ENCODE measurements at places on chromosomes 3 and 15.
A peak's percentile ranks its signal among the peaks of the same experiment; 100 is the strongest.

DNA sequence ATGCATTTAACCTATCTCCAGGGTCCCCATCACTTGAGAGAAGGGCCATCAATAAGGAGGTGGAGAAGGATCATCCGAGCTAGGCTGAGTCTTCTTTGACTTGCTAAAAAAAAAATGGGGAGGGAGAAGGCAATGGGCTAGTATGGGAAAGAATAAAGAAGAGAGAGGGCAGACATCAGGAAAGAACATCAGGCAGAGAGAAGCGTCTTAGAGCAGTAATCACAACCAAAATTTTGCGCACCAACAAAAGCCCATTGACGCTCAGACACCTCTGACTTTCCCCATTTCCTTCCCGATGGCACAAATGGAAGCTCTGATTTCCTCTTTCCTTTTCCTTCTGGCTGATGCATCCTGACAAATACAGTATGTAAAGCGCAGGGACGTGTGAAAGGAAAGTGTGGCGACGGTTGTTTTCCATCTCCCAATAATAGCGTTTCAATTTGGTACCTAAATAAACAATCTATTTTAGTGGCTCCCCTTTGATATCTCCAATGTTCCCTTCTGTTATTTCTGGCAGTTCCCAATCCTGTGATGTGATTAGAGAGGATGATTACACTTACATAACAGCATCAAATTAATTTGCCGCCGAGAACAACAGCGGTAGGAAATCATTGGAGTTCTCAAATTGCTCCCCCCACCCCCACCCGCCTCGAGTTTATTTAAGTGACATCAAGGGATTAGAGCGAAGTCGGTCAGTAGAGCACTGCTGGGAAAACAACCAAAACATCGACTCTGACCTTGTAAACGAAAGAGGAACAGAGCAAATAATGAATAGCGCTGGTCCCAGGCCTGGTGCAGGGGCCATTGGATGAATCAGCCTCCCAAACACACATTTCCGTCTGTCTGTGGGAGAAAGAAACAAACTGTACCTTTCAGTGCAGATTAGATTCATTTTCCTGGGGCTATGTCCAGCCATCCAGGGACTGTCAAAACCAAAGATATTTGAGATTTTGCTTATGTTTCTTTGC, 273.3 kb upstream of the ICE2 start:
- DNase-seq = no peak

DNA sequence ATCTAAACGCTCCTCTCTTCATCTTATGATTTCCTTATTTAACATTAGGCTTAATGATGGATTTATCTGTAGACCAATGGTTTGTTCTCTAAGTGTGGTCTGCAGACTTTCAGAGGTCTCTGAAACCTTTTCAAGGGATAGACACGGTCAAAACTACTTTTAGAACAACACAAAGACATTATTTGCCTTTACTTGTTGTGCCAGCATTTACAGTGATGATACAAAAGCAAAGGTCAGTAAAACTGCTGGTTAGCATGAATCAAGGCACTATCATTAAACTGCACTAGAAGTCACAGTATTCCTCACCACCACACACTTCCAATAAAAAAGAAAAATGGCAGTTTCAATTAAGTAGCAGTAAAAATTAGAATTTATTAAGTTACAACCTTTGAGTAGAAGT, 24.4 kb upstream of the IGDCC4 start:
- no peak for DNase-seq

GRCh38 chr3:126051741-126052140, 32.2 kb downstream of the SLC41A3 start:
- no peak for DNase-seq

- DNase-seq = no peak
These were observed 329.4 kb upstream of the TBC1D5 start for GRCh38 chr3:18071833-18072232.

GRCh38 chr3:122538956-122539490, 24.3 kb upstream of the KPNA1 start:
- DNase-seq = no peak

GRCh38 chr15:62187425-62187824, 22.3 kb upstream of the C2CD4B start:
- DNase-seq = no peak

DNA sequence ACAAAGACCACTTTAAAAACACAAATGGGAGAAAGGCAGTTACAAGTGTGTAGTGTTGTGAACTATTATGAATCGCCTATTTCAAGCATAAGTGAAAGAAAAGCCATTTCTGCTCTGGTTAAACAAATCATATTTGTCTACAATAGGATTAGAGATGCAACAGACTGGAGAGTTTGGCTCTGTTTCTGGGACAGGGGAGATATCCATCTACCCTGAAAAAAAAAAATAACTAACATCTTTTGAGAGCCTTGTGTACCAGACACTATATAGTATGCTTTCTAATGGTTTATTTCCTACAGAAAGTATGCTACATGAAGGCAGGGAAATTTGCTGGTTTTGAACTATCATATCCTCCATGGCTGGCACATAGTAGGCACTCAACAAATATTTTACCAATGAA, 106.7 kb upstream of the FHIT start:
- no peak for DNase-seq

GRCh38 chr3:14177580-14178246, 688 bp downstream of the XPC start:
- DNase-seq = no peak

DNA sequence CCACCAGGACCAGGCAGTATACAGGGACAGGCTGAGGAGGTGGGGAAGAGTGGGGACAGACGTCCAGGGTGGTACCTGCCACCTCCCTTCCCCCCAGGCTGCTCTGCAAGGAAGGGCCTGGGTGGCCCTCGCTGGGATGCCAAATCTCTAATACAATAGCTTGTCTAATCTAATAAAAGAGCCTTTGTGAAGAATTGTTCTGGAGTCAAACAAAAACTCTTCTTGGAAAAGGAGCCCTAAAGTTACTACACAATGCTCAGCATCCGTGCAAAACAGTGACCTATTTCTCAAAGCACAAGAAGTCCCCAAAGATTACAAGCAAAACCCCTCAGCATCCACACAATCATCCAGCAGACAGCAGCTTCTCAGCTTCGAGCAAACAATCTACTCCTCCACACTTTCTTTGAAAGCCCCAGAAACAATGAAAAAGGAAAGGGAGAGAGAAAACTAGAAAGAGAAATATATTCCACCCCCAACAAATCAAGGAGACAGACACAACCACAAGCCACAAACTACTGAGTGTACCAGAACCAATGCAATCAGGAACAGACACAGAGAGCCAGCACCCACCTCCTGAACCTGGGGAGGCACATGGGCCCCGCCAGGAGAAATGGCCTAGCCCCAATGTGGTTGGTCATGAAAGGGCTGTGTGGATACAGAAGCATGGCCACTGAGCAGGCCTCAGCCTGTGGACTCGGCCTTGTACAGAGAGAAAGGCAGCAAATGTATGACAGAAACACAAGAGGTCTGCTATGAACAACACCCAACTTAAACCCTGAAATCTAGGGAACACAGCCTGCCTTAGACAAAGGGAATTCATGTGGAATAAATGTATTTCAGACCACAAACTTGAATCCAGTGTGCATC, 177.1 kb upstream of the CHRNA7 start:
- DNase-seq = no peak

DNA sequence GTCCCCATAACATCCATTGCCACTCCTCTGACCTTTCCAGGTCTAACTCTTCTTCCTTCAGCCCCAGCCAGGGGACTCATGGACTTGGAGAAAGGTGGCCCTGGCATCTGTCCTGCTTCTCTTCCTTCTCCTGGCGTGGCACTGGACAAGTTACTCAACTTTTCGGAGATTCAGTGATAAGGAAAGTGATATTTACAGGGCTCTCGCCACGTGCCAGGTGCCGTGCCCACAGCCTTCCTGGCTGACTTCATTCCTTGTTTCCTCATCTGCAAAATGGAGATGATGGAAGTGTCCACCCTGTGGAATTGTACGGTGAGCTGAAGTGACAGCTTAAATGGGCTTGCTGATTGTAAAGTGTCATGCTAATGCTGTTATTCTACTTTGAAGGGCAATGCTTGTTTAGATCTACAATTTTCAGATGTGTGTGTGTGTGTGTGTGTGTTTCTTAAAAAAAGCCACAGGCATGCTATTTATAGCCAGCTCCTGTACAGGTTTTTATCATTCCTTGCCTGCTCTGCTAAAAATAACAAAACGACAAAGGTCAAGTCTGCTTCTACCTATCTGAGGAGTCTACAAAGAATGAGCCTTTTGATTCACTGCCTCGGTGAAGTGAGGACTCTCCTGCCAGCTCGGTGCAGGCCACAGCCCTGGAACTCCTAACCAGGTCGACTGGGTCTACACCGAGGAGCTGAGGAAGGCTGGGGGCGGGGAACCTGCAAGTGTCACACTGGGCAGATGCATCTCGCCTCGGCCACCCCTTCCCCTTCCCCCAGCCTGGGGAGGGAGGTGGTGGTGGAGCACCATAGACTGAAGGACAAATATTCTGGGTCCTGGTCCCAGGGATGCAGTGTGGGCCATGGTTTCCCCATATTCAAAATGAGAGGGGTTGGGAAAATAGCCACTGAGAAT, 11.4 kb upstream of the ATP2B2 start:
- DNase-seq = no peak

GRCh38 chr3:133828576-133829309, 23.1 kb downstream of the SRPRB start:
- no peak for DNase-seq

GRCh38 chr15:47570451-47570850, 146.9 kb upstream of the SEMA6D start:
- DNase-seq = no peak

DNA sequence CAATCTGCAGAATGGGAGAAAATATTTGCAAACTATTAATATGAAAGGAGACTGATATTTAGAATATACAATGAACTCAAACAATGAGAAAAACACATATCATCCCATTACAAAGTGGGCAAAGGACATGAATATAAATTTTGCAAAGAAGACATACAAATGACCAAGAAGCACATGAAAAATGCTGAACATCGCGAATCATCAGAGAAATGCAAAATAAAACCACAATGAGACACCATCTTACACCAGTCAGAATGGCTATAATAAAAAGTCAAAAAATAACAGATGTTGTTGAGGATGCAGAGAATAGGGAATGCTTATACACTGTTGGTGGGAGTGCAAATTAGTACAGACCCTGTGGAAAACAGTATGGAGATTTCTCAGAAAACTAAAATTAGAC, 83.6 kb downstream of the RAP2B start:
- DNase-seq = no peak

GRCh38 chr3:14411988-14412387, 9.6 kb downstream of the SLC6A6 start:
- DNase-seq = no peak

- DNase-seq = peak; percentile 84
These were observed 108.1 kb downstream of the KLF13 start for GRCh38 chr15:31434588-31435260.

- DNase-seq = no peak
These were observed 921 bp downstream of the FBXL2 start for GRCh38 chr3:33278163-33278562.

DNA sequence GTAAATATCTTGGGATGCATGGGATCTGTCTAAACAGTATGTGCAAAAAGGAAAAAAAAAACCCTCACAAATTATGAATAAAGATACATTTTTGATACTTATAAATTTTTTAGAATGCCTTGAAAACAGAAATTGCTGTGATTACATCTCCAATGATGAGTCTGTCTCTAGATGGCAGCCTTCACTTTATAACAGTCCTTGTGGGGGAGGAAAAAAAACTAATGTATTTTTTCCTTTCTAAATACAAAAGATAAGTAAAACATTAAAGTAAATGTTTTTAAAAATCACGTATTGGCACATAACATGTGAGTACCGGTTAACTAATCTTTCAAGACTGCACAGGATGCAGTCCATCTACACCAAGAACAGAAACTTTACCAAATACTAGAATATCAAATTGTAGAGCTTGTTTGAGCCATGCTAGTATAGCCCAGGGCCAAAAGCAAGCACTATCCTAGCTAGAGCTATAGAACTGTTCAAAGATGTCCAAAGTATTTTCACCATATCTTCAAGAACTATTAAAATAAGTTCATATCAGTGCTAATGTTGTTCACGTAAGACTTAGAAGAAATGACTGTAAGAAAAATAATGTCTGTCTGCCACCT, 206.4 kb downstream of the STAG1 start:
- no peak for DNase-seq

- DNase-seq = no peak
These were observed 626.5 kb upstream of the TBL1XR1 start for GRCh38 chr3:177823701-177824189.

GRCh38 chr3:59440285-59441028, 390.6 kb upstream of the CFAP20DC start:
- no peak for DNase-seq

- DNase-seq = peak; percentile 85
These were observed 1.1 kb downstream of the TKT start for GRCh38 chr3:53254509-53255422.

DNA sequence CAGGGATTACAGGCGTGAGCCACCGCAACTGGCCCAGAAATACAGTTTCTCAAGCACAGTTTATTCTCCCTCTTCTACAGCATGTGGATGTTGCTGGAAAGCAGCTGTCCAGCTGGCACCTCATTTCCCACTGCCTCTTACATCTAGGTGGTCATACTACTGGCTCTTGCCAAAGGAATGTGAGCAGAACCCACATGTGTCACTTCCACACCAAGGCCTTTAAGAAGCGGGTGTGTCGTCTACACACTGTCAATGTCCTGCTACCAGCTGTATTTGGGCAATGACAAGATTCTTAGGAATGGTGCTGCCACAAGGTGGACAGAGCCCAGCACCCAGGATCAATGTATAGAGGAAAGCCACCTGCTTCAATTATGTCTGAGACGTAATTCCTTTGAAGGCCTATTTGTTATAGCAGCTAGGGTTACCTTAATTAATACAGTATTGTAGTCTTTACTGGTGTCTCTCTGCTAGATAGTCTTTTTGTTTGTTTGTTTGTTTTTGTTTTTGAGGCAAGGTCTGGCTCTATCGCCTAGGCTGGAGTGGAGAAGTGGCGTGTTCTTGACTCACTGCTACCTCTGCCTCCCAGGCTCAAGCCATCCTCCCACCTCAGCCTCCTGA, 15.1 kb upstream of the RAB7A start:
- DNase-seq = no peak

DNA sequence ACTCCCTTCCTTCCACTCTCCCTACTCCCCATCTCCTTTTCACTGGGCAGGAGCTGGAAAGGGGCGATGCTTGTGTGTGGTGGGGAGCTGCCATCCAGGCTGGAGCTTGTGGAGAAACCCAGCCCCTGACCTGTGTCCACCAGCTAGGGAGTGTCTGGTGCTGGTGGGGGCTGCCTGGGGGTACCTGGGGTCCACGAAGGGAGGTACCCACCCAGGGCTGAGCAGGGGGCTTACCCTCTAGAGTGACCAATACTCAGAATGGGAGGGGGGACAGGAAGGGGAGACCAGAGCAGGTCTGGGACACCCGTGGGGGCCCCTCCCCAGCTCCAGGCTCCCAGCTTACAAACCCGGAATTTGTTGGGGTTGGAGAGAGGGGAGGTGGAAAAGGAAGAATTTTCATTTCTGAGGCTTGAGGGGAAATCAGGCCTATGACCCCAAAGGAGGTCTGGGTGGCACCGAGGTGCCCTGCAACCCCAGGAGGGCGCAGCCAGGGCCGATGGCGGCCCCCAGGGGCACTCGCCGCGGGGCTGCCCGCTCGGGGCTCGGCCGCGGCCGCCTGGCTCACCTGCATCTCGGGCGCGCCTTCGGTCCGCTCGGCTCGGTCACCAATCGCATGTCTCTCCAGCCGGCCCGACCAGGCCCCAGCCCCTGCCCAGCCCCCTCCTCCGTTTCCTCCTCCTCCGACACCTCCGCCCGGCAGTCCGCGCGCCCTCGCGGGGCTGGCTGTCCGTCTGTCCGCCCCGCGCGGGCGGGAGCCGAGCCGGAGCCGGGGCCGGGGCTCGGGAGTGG, 773 bp downstream of the LINGO1 start:
- DNase-seq = no peak

Data from GM13976 (cell line).